Natural killer cell (primary cell): ENCODE measurements at places on chromosomes 16 and 17.

DNA sequence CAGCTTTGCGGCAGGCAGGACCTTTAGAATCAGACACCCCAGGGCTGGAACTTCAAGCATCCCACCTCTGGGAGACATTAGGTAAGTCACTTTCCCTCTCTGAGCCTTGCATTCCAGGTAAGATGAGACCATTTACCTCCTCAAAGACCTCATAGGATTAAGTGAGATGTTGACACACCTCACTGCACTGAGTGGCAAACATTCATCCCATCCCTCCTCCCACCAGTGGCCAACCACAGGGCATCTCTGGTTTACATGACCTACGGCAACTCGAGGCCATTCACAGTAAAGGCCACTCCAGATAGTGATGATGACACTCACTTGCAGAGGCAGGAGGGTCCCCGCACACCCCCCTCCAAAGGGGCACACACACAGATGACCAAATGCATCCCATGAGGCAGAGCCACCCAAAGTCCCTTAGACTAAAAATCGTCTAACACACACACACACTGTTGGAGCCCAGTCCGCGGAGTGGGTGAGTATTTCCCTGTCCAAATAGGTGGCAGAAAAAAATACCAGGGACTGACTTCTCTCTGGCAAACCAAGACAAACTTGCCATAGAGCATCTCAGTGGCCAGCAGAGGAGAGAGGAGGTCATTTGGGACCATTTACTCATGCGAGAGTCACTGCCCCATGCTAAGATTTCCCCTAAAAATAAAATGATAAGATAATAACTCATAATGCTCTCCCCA, 454.9 kb downstream of the SOX9 start:
- no peak for DNase-seq

- no peak for DNase-seq
These were observed 3.4 kb downstream of the C1QTNF1 start for GRCh38 chr17:79027274-79027924.

DNA sequence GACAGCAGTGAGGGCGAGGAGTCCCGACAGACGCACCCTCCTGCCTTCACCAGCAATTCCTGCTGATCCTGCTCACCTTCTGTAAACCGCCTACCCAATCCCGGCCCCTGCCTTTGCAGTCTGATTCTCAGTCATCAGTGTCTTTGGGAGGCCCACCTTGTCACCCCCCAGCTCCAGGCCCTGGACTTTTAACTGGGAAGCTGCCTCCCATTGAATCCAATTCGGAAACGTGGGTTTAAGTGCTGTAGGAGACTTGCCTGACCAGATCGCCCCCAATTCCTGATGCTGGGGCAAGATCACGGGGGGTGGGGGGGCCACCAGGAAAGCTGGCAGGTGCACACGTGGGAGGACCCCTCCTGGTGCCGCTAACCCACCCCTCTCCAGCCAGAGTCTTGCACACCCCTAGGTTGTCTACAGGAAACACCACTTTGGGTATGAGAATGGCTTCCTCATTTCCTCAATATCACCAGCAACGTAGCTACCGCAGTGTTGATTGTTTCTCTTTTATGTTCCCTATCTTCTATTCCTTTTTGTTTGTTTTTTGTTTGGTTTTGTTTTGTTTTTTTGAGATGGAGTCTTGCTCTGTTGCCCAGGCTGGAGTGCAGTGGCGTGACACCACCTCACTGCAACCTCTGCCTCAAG, 46.6 kb upstream of the CMIP start:
- no peak for DNase-seq

GRCh38 chr17:66850692-66851091, 15.8 kb downstream of the CACNG5 start:
- no peak for DNase-seq

- DNase-seq: no peak
These were observed 857.4 kb upstream of the GOT2 start for GRCh38 chr16:59591480-59591879.

DNA sequence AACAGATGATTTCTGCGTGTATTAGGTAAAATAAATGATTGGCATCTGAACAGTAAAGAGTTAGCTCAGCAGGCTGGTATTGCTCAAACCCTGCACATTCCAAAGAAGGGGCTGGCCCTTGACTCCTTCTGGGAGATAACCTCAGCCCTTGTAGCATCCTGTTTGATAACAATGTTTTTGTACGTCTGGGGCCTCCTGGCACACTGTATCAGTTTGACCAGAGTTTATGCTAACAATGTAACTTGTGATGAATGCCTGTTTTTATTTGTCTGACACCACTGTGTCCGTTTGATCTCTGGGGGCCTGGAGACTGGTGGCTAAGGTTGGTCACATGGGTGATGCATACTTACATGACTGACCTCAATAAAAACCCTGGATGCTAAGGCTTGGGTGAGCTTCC, 43.8 kb upstream of the NDRG4 start:
- DNase-seq: no peak

- DNase-seq: no peak
These were observed 22.3 kb downstream of the CDH11 start for GRCh38 chr16:65099607-65100006.

DNA sequence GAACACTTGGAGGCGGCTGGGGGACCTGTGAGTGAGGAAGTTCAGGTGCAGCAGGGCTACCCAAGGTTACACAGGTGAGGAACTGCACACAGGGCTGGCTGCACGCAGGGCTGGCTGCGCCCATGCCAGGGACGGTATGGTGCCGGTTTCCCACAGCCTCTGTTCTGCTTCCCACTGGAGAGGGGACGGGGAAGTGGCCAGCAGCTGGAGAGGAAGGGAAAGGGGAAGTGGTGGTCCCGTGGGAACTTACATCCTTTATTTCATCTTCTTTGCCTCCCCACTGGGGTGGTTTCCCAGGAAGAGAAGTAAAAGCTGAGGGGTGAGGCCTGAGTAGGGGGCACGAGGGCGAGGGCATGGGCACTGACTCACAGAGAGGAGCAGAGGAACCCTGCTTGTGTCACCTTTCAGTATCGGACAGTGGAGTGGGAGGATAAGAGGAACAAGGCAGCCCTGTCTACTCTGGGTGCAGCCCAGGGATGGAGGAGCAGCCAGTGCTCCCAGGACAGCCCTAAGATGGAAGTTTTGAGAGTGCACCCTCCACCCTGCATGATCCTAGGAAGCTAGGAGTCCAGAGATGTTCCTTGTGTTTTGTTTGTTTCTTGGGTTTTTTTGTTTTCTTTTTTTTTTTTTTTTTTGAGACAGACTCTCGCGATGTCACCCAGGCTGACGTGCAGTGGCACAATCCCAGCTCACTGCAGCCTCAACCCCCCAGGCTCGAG, 25.5 kb upstream of the CDH1 start:
- no peak for DNase-seq

DNA sequence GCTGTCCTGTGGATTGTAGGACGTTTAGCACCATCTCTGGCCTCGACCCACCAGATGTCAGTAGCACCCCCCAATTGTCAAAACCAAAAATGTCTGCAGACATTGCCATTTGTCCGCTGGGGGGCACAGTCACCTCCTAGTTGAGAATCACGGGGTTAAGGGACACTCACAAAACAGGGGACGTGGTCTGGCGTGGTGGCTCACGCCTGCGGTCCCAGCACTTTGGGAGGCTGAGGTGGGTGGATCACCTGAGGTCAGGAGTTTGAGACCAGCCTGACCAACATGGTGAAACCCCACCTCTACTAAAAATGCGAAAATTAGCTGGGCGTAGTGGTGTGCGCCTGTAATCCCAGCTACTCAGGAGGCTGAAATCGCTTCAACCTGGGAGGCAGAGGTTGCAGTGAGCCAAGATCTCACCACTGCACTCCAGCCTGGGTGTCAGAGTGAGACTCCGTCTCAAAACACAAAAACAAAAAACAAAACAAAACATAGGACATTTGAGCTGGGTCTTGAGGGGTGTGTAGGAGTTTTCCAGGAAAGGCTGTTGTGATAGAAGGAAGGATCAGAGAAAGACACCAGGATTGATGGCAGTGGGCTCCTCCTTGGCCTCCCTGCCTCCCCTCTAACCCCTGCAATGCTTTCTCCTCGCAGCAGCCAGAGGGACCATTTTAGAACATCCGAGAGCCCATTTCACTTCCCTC, 171.8 kb upstream of the GSE1 start:
- DNase-seq: no peak

GRCh38 chr17:16243801-16244567, 27.0 kb downstream of the PIGL start:
- DNase-seq: no peak
